Lung microvascular endothelial cell (primary cell): ENCODE measurements at places on chromosomes 1 and 21.

DNA sequence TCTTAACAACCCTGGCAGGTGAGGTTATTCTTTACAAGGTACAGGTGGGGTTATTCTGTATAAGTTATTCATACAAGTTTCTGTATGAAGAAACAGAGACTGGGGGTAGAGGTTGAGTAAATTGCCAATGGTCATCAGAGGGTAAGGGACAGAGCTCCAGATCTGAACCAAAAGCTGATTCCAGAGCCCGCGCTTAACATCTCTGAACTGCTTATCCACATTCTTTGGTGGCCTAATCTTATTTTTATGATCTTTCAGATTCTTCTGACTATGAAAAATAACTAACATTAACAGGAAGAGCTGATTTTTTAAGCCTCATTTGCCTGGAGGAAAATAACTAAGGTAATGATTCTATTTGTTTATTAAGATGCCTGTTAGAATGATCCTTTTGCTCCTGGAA, 63.9 kb upstream of the BARHL2 start:
- no peak for DNase-seq

- DNase-seq: no peak
Measured at GRCh38 chr1:78348496-78349284, 142.1 kb upstream of the PTGFR start.

GRCh38 chr1:53631622-53632310, 107.2 kb downstream of the GLIS1 start:
- DNase-seq: no peak

DNA sequence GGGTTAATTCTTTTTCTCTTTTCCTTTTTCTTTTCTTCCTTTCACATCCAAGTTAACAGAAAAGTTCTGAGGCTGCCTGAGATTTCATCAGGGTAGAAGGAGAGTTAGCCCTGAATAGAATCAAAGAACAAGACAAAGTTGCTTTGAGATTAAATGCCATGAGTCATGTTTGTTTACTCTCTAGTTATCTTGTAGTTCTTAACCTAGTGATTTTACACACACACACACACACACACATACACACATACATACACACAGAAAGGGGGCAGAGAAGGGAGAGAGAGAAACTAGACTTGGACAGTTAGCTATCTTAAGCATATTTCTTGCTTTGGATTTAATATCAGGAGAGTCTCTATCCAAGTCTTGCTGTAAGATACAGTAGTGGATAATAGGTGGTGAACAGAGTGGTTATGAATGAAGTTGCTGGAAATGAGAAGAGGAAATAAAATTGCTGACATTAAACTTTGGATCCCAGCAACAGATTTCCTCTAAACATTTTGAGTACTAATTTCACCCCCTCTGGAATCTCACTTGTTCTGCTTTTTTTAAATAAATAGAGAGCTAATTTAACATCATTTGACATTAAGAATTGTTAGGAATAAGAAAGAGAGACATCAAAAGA, 19.9 kb downstream of the PLA2G4A start:
- DNase-seq: no peak

- peak; percentile 55 for DNase-seq
Measured at GRCh38 chr1:201637282-201638079, 98.6 kb downstream of the NAV1 start.

GRCh38 chr1:7447093-7447492, 324.0 kb upstream of the VAMP3 start:
- no peak for DNase-seq

DNA sequence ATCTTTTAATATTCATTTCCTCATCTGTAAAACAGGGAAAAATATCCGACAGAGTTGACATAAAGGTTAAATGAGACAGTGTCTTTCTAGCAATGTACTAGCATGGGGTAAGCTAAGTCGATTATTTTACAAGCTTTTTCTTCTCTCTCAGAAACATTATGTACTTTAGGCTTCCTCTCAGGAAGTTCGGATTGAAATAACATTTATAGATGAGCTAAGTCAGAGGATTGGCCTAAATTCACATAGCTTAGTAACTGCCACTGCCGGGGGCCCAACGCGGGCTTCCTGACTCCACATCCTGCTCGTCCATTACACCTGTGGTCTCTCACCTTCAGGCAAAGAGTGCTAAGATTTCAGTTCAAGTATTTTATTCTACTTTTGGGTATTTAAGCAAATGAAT, 462.3 kb upstream of the NFIA start:
- peak; percentile 74 for DNase-seq

DNA sequence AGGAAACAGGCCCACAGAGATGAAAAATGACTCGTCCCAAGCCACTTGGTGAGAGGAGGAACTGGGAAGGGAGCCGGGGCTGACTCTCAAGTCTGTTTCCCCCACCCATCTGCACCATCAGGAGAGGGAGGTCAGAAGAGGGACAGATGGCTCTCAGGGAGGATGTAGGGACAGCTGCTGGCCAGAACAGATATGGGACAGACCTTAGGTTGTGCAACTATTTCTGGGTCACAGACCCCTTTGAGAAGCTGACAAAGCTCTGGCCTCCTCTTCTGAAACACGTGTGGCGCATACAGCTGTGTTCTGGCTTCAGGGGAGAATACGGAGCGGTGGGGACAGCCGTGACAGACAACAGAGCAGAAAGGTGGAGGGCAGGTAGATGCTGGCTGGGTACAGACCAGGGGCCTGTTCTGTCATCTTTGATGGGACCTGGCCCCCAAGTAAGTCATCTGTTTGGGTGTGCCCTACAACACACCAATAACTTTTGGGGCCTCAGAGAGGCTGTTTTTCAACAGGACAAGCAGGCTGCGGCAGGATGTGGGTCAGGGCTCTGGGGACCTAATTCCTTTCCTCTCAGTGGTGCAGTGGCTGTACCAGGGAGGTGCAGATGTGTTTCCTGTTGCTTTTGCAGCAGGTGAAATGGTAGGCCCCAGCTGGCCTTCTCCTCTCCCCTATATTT, 7.3 kb downstream of the SH3BGRL3 start:
- no peak for DNase-seq

- no peak for DNase-seq
Measured at GRCh38 chr1:17447501-17447992, 8.1 kb upstream of the RCC2 start.

GRCh38 chr1:172646653-172647052, 12.2 kb upstream of the FASLG start:
- DNase-seq: no peak
